ENCODE measurements at places on chromosomes 11 and 22.

DNA sequence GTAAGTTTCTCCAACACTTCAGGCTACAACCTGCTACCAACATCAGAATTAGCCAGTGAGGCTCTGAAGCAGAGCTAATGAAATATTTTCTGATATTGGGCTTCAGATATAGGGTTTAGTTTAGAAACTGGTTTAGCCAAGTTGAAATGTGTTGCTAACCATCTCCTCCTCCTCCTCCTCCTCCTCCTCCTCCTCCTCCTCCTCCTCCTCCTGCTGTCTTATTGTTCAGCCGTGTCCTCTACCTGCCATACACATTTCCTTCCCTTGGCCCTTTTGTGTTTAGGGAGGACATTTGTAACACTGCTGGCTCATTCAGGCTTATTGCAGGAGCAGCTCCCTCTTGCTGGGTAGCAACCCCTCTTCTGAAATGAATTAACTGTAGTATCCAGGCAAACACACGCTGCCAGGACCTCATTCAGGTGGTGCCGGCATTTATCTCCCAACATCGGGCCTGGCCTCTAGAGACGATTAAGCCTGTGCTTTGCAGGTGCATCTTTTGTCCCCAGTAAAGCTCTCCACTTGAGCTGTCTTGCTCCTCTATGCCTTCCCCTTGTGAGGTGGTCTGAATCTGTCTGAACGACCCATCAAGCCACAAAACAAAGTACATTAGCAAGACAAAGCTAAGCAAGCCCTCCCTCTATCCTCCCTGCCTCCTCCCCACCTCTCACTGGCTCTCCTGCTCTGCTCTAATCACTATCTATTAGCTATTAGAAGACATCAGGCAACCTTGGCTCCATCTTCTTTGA, 82.9 kb downstream of the KCNJ1 start:
- no peak for DNase-seq

- DNase-seq = peak; percentile 52
Measured at GRCh38 chr22:44146088-44146861, 34.5 kb upstream of the PARVG start.

DNA sequence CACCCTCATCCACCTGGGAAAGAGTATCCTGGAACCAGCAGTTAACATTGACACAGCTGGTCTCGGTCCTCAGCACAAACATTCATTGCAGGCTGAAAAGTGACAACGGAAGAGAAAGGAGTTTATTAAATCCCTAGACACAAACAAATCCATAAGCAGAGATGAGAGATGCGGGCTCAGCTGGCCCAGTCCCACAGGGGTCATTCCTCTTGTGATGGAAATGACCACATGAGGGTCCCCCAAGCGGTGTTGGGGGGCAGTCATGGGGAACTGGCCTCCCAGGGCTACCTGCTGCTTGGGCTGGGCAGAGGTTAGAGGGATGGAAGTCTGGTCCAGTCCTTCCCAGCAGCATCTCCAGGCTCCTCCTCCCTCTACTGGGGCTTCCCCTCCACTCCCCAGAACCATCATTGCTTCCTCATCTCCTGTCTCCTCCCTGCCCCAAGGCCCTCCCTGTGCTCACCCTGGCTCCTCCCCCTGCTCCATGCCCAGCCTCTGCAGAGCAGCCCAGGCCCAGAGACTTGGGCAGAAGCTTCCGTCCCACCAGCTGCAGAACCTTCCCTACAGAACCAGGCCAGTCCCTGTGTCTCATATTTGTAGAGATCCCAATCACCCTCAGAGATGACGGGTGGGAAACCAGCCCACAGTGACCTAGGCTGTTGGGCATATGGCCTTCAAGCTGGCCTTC, 5.4 kb upstream of the IGLL5 start:
- DNase-seq = peak; percentile 11

DNA sequence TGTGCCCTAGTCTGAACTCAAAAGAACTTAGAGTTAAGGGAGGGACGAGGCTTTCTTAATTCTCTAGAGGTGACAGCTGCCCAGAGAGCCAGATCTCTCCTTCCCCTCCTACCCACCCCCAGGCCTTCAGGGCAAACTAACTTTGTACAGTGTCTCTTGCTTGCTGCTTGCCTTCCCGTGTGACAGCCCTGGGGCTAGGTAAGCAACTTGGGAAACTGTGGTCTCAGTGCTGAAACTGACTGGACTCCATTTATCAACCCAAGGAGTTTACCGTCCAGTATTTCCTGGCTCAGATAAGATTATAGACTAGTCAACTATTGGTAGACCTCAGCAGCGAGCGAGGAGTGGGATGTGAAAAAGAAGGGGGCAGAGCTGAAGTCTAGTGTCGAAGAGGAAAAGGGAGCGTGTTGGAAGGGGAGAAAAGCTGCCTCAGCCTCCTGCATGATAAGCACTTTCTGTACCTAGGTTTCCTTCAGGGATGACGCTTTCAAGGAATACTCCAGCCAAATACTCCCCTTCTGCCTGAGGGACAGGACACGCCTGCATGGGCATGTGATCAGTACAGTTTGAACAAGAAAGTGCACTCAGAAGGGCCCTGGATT, 43.3 kb upstream of the WEE1 start:
- no peak for DNase-seq

GRCh38 chr11:116613206-116613875, 159.4 kb downstream of the BUD13 start:
- DNase-seq = no peak

- DNase-seq = no peak
Measured at GRCh38 chr11:133383689-133384088, 148.6 kb downstream of the OPCML start.

DNA sequence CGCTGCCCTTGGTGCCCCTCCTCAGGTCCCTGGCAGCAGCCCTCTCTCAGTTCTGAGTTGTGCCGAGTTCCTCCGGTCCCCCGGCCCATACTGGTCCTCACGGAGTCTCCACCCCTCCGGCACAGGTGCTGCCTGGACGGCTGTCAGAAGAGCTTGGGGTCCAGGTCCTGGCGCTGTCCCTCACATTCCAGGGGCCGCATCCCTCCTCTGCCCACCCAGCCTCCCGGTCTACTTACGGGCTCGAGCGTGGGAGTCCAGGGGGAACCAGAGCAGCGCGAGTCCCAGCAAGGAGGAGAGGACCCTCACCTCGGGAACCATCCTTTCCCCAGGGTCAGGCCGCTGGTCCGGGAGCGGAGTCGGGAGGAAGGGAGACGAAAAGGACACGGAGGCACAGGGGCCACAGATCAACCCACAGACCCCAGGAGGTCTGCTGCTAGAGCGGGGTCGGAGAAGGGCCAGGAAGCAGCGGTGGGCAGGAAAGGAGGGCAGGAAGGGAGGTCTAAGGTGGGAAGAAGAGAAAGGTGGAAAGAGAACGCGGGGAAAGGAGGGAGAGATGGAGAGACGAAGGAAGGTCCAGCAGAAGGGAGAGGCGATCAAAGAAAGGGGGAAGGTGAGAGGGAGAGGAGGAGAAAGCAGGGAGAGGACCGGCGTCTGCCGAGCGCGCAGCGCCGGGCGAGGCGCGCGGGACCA, 510 bp downstream of the CHRDL2 start:
- DNase-seq = peak; percentile 7

DNA sequence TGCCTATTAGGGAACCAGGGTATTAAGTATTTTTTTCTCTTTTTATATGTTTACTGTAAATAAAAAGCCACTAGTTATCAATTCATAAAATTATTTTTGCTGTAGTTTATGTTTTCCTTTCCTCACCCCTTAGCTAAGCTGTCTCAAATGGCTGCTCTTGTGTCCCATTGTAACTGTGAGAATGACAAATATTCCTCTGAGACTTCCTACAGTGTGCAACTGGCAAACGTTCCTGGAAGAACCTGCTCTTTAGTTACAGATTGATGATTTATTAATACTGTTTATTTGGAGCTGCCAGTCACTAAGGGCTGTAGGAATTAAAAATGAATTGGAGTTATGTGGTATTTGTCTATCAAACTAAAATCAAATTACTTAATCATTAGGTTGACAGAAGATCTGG, 675.4 kb upstream of the ARHGAP42 start:
- DNase-seq = no peak

GRCh38 chr22:19619144-19620009, 94.9 kb upstream of the SEPTIN5 start:
- DNase-seq = no peak

GRCh38 chr11:99422581-99423427, 402.1 kb downstream of the CNTN5 start:
- DNase-seq = peak; percentile 69

DNA sequence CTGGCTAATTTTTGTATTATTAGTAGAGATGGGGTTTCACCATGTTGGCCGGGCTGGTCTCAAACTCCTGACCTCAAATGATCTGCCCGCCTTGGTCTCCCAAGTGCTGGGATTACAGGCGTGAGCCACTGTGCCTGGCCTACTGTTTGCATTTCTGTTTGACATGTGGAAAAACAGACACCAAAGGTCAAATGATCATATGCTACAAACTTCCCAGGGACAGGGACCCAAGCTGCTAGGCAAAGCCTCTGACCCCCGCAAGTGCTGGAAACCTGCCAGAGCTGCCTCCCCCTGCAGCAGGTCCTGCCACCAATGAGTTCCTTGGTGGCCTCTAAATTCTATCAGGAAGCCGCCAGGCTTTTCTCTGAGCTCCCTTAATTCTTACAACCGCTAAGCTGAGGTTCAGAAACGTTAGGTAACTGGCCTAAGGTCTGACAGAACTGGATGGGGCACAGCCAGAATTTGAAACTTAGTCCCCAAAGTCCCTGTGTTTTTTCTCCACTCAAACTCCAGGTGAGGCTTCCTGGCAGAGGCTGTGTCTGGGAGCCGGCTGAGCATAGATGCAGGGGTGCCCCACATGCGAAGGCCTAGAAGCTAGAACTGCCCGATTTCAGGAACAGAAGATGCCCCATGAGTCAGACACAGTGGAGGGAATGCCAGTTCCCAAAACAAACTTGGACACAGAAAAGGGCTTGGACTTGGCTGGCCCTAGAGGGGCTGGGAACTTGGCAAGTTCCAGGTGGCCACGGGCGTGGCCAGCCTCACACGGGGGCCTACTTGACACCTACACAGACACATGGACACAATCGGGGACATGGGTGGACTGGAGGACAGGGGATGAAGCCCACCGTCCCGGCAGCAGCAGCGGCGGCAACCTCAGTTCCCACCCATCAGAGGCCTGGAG, 7.4 kb downstream of the CSNK1E start:
- no peak for DNase-seq

- no peak for DNase-seq
Measured at GRCh38 chr11:63543711-63544110, 7.1 kb downstream of the PLAAT4 start.

GRCh38 chr22:33896154-33896553, 24.1 kb downstream of the LARGE1 start:
- no peak for DNase-seq

DNA sequence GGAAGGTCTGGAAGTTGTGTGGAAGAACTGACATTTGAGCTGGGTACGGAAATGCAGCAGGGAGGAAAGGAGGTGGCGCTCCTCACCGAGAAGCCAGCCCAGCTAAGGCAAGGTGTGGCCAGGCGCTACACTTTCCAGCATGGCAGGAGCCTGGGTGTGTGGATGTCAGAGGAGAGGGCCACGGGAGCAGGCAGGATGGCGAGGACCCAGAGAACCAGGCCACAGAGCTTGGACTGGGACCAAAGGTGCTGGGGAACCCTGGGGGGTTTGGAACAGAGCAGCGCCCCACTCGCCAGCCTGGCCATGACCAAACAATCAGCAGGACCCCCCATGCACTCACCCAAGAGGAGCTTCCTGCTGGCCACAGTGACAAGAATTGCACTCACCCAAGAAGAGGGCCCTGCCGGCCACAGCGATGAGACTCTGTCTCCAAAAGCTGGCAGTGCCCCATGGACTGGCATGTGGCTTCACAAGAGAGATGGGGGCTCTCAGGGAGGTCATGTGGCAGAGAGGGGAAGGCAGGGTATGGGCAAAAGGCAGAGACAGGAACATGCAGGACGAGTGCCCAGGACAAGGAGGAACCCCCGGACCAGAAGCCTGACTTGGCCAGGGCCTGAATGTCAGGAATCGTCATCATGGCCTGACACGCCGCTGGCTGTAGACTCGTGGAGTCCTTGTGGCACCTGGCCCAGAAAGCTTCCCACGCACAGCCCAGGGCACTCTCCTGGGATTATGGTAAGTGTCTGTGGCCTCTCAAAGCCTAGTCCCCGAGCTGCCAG, 45.4 kb downstream of the IGF2 start:
- DNase-seq = no peak

GRCh38 chr11:23573429-23573828, 713.2 kb upstream of the CCDC179 start:
- DNase-seq = no peak

- no peak for DNase-seq
Measured at GRCh38 chr11:69843529-69843921, 24.3 kb upstream of the FGF3 start.

GRCh38 chr22:20657963-20658362, 116.0 kb upstream of the SERPIND1 start:
- no peak for DNase-seq

DNA sequence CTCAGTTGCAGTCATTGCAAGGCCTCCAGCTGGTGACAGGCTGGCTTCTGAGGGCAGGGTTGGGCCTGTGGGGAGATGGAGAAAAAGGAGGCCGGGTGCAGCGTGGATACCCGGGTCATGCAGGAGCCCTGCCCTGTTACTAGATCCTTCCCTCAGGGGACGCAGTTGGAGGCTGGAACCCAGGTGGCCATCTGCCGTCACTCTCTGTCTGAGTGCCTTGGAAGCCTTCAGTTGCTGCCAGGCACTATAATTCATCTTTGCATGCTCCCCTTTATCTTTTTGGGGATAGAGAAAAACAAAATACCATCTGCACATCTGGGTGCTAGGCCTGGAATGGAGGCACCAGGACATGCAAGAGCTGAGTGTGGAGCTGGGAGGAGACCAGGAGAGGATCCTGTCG, 82.7 kb downstream of the TP53I11 start:
- no peak for DNase-seq

GRCh38 chr11:34585735-34586487, 35.0 kb upstream of the EHF start:
- DNase-seq = peak; percentile 73

DNA sequence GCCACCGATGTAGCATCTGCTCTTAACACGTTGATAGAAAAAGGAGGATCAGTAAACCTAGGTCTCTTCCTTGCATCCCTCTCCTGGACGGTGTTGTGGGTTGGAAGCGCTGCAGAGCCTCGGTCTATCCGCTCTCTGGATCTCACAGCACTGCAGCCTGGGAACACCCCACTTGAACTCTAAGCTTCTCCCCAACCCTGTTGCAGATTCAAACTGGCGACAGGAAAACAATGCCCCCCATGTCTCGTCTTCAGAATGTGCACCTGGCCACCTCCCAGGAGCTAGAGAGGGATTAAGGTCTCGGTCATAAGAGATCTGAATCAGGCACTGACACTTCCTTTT, 454 bp downstream of the TMEM218 start:
- DNase-seq = peak; percentile 61

GRCh38 chr22:27207907-27208306, 550.5 kb downstream of the MIAT start:
- DNase-seq = no peak

- no peak for DNase-seq
Measured at GRCh38 chr11:4381901-4382300, 11.6 kb downstream of the TRIM21 start.

All from mesendoderm (in vitro differentiated cells).